ENCODE measurements at places on chromosomes 7 and 10.
A peak's percentile ranks its signal among the peaks of the same experiment; 100 is the strongest.

GRCh38 chr7:108263425-108263824, 133.3 kb upstream of the LAMB4 start:
- DNase-seq, result no peak

DNA sequence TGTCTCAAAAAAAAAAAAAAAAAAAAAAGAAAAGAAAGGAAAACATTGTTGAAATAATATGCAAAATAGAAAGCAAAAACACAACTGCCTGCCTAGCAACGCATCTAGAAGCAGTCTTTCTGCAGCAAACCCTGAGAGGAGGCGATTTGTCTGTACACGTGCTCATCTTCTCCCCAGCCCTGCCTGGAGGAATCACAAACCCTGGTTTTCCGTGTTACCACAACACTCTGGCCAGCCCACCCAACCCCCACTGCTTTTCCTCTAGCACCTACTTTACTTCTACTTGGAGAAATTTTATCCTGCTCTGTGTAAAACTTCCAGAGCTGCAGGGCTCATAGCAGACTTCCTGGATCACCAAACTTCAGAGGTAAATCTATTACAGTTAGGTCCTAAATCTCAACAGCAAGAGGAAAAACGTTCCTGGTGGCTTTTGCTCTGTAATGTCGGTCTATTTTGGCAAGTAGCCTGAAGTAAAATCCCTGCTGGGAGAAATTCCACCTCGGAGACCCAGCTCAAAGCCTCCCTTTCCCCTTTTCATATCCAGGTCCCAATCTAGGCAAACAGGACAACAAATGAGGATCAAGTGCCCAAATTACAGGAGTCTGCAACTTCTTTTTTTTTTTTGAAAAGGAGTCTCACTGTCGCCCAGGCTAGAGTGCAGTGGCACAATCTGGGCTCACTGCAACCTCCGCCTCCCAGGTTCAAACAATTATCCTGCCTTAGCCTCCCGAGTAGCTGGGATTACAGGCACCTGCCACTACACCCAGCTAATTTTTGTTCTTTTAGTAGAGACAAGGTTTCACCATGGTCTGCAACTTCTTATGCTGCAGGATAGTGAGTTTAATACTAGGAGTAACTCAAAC, 91.6 kb downstream of the DNMBP start:
- peak; percentile 85 for DNase-seq

DNA sequence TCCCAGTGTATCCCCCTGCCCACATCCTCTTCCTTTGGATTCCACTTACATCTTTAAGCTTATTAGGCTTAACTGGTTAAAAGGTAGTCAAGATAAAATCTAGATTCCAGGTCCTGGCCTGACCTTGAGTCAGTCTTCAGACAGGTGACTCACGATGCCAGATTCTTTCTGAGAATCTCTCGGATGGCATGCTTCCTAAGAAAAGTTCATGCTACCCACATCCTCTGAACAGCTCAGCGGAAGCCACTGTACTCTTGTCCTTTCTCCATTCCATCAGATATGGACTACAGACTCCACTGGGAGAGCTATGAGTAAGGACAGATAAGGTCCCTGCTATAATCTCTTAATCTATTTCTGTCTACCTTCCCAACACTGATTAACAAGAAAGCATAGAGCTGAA, 43.4 kb downstream of the DNMBP start:
- peak; percentile 86 for DNase-seq

DNA sequence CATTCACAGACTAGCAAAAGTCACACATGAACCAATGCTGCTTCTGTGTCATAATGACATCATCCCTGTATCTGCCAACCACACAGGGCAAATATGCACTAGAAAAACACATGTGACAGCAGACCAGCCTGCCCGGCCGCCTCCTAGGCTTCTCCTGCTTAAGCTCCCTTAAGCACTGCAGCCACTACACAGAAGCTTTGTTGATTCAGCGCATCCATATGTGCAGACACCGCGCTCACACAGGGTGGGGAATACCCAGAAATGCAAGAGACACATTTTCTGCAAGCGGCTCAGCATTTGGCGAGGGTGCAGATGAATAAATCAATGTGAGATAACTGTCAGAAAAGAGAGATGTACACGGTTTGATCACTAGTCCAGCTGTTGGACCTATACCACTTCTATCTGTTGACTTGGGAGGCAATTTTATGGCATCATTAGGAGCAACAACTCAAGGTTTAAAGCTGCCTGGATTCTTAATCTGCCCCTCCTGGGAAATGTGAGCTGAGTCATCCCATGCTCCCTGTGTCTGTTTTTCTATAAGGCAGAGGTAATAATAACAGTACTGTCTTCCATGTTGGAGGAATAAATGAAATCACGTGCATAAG, 33.4 kb downstream of the CPXM2 start:
- DNase-seq, result peak; percentile 11

DNA sequence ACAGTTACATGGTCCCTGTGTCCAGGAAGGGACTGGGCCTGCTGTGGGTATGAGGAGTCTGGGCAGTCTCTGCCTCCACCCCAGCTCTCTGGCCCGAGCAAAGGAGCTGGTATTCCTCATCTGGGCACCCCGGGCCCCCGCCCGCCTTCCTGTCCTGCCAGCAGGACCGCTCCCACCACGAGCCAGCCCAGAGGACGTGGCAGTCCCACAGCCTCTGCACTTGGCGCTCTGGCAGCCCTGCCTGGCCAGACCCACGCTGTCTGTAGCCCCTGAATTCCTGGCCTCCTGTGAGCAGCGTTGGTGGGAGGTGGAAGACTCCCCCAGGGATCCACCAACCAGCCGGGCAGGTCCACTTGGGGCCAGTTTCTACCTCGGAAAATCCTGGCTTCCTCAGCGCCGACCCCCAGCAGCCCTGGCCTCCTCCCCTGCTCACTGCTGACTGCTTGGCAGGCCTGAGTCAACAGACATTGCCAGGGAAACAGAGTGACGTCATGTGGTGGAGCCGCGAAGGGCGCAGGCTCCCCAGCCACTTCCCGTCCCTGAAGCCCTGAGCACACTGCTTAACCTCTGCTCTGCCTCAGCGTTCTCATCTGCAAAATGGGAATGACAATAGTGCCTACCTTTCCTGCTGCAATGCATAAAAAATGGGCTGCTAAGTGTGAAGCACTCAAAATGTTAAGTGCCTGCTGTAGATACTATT, 21.6 kb upstream of the LIMK1 start:
- DNase-seq, result peak; percentile 95

DNA sequence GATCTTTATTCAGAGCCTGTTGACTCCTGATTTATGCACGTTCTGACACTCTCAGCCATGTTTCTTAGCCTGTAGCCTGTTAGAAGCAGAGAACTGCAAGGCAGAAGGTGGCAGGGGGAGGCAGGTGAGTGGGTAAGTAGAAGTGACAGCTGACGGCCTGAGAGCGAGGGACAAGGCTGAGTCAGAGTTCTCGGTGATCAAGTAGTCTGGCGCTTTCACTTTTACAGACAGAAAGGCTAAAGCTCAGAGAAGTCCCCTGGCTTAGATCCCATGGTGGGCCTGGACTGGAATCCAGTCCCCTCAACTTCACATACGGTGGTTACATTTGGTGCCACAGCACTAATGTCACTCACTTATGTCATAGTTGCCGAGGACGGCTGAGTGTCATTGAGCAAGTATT, 139.0 kb downstream of the TACC2 start:
- DNase-seq, result peak; percentile 78

- no peak for DNase-seq
Observed at GRCh38 chr7:67251986-67252558, 255.4 kb downstream of the TYW1 start.

DNA sequence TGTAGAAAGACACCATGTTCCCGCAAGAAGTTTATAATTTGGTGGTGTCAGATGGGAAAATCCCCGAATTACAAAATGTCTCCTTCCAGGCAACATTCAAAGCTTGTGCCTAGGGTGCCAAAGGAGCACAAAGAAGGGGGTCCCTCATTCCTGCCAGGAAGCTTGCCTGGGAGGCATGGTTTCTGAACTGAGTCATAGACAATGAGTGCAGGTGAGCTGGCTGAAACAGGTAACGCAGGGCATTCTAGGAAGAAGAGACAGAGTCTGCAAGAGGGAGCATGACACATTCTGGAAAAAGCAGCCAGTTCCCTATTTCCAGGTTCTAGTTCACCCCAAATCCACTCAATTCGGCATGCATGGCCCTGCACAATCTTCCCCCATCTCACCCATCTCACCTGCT, 11.9 kb upstream of the CALU start:
- DNase-seq, result no peak

GRCh38 chr10:59595593-59595992, 114.1 kb downstream of the SLC16A9 start:
- DNase-seq, result peak; percentile 44

- DNase-seq, result no peak
Observed at GRCh38 chr10:110840225-110840922, 31.4 kb upstream of the PDCD4 start.

GRCh38 chr7:1610013-1610677, 40.3 kb upstream of the PSMG3 start:
- DNase-seq, result no peak

GRCh38 chr10:123069246-123069986, 60.6 kb downstream of the ACADSB start:
- DNase-seq, result no peak

GRCh38 chr7:116679500-116679899, 7.5 kb downstream of the MET start:
- no peak for DNase-seq

DNA sequence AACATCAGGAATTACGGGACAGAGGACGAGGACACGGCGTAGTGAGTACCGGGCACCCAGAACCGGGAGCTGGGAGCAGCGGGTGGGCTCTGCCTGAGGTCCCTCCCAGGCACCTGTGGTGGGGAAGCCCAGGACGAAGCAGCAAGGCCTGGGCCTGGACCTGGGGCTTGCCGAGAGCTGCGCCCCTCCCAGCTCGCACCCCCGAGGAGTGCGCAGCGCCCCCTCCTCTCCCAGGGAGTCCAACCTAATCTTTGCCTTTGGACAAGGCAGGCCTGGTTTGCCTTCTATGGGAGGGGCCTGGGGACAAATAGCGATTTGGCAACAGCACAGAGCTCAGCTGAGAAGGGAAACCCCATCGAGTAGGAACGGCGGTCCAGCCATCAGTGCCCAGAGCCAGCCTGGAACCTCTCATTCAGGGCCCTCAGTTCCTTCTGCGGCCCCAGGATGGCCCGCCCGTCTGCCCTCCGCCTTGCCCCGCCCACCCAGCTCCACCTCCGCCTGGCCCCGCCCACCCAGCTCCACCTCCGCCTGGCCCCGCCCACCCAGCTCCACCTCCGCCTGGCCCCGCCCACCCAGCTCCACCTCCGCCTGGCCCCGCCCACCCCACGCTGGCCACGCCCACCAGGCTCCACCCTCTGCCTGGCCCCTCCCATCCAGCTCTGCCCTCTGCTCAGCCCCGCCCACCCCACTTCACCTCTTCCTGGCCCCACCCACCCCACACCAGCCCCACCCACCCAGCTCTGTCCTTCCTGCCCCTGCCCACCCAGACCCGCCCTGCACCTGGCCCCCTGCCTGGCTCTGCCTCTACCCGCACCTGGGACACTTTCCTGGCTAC, 32.5 kb upstream of the KNDC1 start:
- DNase-seq, result no peak

DNA sequence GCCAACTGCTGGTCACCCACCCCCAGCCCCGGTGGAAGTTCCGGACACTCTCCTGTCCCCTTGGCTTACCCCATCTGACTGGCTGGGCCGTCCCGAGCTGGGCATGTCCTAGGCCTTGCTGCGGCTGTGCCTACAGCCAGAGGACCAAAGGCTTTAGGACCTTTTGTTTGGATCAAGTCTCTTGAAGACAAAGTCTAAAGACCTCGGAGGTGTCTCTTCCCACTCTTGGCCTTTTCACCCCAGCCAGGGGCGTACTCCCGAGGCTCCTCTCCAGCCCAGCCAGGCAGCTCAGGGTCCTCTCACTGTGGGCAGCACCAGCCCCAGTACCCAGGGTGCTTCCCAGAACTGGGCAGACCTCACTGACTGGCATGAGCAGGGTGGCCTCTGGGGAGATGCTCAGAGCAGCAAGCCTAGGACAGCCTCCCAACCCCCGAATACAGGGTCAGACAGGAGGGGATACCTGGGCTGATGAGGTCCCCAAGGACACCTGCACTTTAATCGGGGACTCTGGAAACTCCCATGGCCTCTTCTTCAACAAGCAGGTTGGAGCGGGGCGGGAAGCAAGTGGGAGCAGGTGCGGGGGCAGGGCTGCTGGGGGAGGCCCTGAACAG, 2.7 kb upstream of the PWWP2B start:
- DNase-seq, result no peak

DNA sequence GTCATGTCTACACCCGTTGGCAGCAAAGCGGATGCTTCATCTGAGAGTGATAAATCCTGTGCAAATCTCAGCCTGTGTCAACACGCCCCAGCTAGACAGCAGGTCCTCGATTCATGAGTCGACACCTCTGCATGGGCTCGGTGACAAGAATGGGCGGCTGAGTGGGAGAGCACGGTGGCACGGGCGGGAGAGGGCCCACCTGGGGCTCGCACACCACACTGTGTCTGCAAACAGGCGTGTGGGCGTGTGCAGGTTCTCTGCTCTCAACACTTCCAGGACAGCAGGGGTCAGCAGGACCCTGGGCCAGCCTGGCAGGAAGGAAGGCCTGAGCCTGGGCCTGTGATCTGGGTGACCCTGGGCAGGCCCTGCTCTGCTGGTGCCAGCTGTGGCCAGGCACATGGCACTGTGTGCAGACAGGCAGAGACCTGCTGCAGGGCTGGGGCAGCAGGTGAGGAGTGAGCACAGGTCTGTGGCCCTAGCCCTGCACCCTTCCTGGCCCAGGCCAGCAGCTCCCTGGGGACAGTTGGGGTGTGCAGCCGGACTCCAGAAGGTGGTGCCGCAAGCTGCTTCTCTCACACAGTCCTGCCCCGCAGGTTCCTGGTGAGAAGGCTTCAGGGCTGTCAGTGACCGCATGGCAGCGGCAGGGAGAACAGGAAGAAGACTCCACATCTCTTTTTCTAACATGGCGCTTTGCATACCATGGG, 216.4 kb downstream of the ELFN1 start:
- DNase-seq, result no peak

GRCh38 chr7:115910541-115911164, 119.9 kb downstream of the TFEC start:
- peak; percentile 59 for DNase-seq

DNA sequence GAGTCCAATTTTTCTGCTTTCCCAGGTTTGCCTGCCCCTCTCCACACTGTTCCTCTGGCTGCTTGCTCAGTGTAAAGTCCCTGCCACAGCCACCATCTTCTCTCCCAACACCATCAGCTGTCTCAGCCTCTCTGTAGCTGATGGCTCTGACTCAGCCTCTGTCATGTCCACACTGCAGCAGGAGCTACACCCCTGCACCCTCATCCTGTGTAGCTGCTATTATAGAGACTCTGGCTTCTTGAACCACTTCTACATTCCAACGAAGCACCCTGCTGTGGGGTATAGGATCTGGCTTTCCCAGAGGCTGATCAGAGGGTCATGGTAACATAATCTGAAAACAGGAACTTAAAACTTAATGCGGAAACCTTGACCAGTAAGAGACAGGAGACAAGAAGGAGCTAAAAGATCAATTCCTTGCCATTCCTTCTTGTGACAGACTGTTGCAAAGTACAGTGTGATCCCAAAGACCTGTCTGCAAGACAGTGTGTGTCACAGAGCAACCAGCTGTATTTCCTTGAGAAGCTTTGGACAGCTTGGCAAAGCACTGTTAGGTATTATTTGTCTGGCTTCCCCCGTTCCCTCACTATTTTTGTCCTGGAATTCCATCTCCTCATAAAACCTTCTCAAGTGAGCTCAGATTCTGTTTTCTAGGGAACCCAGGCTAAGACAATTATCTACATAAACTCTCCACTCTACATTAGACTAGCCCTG, 42.3 kb downstream of the NRCAM start:
- DNase-seq, result peak; percentile 73

- DNase-seq, result peak; percentile 90
Observed at GRCh38 chr7:102220960-102221800, 65.5 kb upstream of the SH2B2 start.

Data from astrocyte of the hippocampus (primary cell).